ENCODE measurements at places on chromosomes 2 and 18.

- DNase-seq, result no peak
Observed at GRCh38 chr18:73893880-73894279, 253.8 kb downstream of the FBXO15 start.

- no peak for DNase-seq
Observed at GRCh38 chr2:107992069-107992468, 5.7 kb downstream of the SLC5A7 start.

DNA sequence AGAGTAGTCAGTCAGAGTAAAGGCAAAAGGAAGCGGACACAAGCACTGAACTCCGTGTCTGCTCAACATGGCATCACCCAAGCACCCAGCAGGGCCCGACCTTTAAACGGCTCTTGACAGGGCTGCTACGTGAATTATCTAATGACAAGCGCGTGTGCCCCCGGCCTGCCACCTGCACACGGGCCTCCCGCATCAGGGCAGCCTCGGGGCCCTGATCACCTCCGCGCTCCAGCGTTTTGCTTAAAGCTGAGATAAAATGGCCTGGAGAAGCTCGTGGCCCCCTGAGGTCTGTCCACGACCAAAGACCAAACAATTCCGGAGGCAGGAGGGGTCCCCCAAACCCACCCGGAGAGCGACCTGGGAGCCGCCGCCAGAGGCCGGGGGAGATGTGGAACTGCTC lies 376 bp downstream of the NDUFA10 start:
- peak; percentile 25 for DNase-seq

GRCh38 chr18:48022531-48023329 lies 92.3 kb upstream of the SMAD2 start:
- DNase-seq, result peak; percentile 71

GRCh38 chr2:215577356-215577755 lies 141.5 kb upstream of the FN1 start:
- no peak for DNase-seq

DNA sequence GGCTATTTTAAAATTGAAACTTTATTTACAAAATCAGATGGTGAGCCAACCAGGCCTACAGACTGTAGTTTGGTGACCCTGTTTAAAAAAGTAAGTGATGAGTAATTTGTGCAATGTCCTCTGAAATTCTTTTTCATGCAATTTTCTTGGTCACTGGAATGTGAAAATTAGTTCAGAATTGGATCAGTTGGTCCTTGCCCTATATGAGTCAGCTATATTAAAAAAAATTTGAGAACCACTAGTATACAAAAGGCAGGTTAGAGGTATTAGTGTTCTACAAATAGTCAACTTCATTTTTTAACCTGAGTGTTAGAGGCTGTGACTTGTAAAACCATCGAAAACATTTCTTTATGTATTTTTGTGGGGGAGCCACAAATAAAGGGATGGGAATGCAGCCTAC lies 91.1 kb upstream of the NXPH2 start:
- no peak for DNase-seq

GRCh38 chr18:12066910-12067511 lies 26.6 kb upstream of the ANKRD62 start:
- DNase-seq, result no peak

DNA sequence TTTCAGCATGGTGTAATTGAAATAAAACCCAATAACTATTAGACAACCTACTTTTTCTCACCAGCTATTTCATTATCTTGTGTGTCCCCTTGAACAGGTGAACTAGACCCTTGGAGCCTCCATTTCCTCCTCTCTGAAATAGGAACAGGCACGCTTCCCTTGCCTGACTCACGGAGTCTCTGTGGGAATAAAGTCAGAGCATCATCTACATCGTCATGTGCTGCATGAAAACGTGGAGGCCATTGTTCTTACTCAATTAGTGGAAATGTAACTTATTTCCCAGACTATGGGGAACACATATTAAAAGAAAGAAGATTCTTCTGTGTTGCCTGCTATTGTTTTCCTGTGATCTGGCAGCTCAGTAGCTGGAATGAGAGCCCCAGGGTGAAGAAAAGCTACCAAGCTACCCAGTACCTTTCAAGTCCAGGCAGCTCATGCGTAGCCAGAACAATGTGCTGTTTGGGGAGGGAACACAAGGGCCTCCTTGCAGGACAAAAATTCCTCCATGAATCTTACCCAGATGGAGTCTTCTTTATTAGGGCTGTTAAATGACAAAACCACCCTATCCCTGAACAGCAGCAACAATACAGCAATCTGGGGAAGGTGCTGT lies 59.8 kb downstream of the SOX11 start:
- no peak for DNase-seq

DNA sequence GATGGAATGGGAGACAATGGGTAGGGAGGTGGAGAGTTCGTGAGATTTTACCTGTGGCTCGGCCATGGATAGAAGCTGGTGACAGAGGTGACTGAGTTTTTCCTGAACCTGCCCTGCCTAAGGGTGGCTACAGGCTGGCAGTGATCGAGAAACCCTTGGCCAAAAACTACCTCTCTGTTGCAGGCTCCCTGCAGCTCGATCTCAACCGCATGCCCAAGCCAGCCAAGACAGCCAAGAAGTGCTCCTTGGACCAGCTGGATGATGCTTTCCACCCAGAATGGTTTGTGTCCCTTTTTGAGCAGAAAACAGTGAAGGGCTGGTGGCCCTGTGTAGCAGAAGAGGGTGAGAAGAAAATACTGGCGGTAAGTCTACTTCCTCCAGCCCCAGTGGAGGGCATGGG lies 225.5 kb downstream of the DYSF start:
- DNase-seq, result no peak

- DNase-seq, result no peak
Observed at GRCh38 chr2:163123526-163123925, 285.0 kb upstream of the KCNH7 start.

GRCh38 chr2:220279372-220279771 lies 651.9 kb downstream of the SLC4A3 start:
- no peak for DNase-seq

- DNase-seq, result no peak
Observed at GRCh38 chr2:204791230-204791629, 246.0 kb downstream of the PARD3B start.

DNA sequence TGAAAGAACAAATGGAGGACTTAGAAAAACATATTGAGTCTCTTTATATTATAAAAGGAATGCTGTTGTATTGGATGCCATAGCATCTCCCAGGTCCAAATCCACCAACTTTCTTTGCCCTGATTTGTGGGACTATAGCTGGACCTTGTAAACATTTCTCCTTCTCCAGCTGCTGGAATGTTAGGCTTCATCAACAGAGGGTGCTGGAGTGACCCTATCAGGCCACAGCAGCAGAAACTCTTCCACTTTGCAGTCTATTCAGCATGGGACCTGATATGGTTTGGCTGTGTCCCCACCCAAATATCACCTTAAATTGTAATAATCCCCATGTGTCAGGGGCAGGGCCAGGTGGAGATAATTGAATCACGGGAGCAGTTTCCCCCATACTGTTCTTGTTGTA lies 138.4 kb upstream of the ARL4C start:
- DNase-seq, result no peak

GRCh38 chr2:234116010-234116409 lies 65.5 kb downstream of the SPP2 start:
- DNase-seq, result no peak

GRCh38 chr2:10993001-10993481 lies 81.3 kb downstream of the KCNF1 start:
- no peak for DNase-seq

- no peak for DNase-seq
Observed at GRCh38 chr18:32422201-32422600, 48.5 kb downstream of the GAREM1 start.

DNA sequence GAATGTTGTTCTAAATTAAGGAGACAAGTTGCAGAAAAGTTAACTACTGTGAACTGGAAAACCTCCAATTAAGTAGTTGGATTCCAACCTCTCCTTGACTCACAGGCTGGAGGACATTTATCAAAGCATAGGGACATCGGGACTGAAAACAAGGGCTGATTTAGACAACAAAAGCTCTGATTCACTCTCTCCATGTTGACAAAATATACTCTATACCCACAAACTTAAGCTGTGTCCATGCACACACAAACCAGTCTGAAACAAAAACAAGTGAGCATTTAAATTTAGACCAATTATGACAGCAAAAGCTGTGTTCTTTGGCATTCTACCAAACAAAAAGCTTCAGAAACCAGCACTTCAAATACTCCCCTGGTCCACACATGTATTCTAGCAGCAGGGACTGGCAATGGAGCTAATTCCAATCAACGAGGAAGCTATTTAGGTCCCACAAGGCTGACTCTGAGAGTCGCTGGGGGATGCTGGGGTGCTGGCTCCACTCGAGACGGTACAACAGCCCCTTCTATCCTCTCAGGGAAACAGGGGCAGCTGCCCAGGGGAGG lies 71.4 kb downstream of the NXPH2 start:
- no peak for DNase-seq

- DNase-seq, result peak; percentile 55
Observed at GRCh38 chr2:32947484-32948143, 861 bp downstream of the LTBP1 start.

DNA sequence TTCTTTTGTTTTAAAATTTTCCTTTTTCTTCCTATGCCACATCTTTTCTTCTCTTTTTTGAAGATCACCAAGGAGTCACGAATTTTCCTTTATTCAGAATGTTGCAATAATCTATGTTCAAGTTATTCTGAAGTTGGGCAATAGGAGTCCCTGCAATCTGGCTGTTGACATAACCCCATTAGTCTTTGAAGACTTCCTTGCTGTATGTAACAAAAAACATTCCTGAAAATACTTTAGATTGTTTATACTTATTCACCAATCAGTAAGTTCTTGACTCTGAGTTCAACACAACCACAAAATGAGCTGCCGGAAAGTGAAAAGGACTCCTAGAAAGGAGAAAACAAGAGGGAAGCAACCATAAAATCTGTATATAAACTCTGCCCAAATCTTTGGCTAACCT lies 62.8 kb downstream of the TMEM237 start:
- peak; percentile 85 for DNase-seq

GRCh38 chr18:51724790-51725721 lies 527.6 kb upstream of the MEX3C start:
- no peak for DNase-seq

- no peak for DNase-seq
Observed at GRCh38 chr2:225002656-225003045, 39.6 kb downstream of the DOCK10 start.

GRCh38 chr2:105731511-105731910 lies 13.2 kb upstream of the NCK2 start:
- no peak for DNase-seq

DNA sequence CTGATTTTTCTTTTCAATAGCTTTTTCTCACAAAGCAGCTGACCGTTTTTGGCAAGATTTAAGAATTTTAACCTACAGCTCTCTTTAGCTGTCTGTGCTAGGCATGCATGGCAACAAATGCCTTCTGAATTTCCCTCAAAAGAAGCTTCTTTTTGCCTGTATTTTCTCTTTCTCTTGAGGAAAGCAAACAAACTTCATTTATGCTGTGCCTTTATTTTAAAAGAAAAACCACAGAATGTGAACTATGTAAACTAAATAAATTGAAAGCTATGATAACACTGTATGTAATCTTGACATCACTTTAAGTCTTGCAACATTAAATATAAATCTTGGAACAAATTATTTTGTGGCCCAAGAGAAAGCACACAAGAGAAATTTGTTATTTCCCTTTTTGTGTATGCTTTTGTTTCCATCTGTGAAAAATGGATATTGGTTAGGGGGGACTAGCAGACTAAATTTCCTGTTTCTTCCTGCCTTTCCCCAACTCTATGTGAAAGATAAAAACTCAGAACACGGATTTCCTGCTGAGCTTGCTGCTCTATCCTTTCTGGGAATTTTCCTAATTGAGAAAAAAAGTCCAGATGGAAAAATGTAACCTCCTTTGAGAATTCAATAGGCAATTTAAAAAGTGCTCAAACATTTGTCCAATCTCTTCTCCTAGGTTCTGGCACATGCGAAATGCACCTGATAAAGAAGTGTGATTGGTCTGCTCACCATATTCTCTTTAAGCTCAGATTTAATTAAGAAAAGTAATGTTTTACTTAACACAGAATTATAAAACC lies 20.9 kb upstream of the TFPI start:
- peak; percentile 77 for DNase-seq

GRCh38 chr2:233473878-233474277 lies 92.7 kb downstream of the USP40 start:
- no peak for DNase-seq

- DNase-seq, result peak; percentile 51
Observed at GRCh38 chr2:150204451-150204850, 283.0 kb downstream of the RND3 start.

DNA sequence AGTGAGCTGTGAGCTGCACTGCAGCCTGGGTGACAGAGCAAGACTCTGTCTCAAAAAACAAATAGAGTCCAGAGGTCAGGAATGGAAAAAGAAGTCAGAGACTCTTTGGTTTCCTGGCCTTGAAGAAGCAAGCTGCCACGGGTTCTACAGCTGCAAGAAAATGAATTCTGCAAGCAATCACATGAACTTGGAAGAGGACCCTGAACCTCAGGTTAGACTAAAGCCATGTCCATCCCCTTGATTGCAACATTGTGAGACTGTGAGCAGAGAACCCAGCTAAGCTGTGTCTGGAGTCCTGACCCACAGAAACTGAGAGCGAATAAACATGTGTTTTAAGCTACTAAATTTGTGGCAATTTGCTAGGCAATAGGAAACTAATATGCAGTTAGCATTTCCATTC lies 12.9 kb upstream of the MIB1 start:
- DNase-seq, result no peak

- DNase-seq, result no peak
Observed at GRCh38 chr2:29000956-29001355, 19.9 kb downstream of the TOGARAM2 start.

- DNase-seq, result no peak
Observed at GRCh38 chr2:110955556-110955955, 165.2 kb upstream of the BCL2L11 start.

GRCh38 chr2:179417436-179417949 lies 152.9 kb upstream of the SESTD1 start:
- no peak for DNase-seq

- DNase-seq, result peak; percentile 6
Observed at GRCh38 chr2:201353116-201353515, 4.0 kb downstream of the FLACC1 start.

GRCh38 chr2:224163566-224164307 lies 124.7 kb upstream of the SERPINE2 start:
- DNase-seq, result no peak
